CD4-positive, alpha-beta T cell treated with Interleukin-1 beta for 1 hour (primary cell): ENCODE measurements at places on chromosomes 5 and 9.

- no peak for DNase-seq
Measured at GRCh38 chr9:95139126-95139525, 178.4 kb downstream of the FANCC start.

DNA sequence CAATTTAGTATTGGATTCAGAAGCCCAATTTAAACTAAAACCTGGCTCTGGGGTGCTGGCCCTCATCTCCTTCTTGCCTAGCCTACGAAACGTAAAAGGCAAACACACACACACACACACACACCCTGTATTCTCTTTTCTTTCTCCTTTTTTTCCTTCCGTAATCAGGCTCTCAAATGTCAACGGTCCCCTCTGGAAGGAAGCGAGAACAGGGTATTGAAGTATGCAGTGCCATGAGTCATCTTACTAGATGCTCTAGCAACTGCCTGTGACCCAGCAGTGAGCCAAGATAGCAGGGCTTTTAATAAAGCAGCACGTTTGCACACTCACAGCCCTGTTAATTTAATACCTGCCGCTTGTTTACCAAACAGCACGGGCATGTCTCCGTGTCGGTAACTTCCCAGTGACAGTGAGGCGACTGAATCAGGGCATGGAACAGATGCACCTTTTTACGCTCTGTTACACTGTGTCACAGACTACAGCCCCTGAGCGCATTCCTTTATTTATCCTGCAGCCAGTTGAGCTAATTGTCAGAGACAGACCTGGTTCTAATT is 243.8 kb downstream of the BNC2 start:
- DNase-seq: no peak

DNA sequence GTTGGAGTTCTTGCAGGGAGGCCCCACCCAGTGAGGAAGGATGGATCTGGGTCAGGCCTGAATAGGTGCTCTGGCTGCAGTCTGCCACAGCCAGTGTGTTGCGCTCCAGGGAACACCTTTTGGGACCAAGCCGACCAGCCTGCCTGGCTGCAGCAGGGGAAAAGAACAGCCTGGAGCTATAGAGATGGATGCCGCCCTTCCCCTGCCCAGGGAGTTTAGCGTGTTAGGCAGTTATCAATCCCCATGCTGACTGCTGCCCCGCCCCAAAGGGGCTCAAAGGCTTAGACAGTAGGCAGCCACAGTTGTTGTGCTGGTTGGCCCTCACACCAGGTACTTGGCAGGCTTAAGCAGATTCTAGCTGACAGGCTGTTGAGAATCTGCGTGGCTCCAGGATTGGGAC is 153.4 kb upstream of the ADAMTS19 start:
- no peak for DNase-seq

DNA sequence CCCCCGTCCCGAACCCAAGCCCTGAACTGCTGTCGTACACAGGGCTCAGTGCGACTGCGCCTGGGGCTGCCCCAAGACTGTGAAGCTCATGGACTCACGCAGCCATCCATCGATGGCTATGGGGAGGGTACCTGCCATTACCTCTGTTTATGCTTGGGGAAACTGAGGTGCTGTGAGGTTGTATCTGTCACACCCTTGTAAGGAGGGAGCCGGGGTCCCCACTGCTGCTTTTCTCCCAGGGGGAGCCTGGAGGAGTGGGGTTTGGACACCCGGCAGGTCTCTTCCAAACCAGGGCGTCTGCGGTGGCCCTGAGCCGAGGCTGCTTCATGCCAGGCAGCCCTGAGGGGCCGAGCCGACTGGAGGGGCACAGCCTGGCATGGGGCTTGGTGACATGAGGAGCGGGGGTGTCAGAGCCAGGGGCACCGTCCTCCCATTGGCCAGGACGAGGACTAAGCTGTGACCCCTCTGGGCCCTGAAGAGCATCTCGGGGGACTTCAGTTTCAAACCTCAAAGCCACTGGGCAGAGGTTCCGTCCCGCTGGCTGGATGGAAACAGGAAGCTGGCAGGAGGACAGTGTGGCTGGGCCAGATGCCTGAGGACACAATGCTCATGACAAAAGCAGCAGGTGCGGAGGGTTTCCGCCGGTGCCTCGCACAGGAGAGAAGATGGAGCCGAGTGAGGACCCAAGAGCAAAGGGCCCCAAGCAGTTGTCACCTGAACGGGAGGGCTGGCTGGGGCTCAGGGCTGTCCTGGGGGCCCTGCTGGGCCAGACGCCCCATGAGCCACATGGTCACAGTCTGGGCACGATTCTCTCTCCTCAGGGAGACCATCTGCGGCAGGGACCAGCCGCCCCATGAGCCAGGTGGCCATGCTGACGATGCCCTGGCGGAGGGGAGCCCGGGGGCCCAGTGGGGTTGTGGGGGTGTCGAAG is 54.4 kb upstream of the EXOC3 start:
- DNase-seq: no peak

DNA sequence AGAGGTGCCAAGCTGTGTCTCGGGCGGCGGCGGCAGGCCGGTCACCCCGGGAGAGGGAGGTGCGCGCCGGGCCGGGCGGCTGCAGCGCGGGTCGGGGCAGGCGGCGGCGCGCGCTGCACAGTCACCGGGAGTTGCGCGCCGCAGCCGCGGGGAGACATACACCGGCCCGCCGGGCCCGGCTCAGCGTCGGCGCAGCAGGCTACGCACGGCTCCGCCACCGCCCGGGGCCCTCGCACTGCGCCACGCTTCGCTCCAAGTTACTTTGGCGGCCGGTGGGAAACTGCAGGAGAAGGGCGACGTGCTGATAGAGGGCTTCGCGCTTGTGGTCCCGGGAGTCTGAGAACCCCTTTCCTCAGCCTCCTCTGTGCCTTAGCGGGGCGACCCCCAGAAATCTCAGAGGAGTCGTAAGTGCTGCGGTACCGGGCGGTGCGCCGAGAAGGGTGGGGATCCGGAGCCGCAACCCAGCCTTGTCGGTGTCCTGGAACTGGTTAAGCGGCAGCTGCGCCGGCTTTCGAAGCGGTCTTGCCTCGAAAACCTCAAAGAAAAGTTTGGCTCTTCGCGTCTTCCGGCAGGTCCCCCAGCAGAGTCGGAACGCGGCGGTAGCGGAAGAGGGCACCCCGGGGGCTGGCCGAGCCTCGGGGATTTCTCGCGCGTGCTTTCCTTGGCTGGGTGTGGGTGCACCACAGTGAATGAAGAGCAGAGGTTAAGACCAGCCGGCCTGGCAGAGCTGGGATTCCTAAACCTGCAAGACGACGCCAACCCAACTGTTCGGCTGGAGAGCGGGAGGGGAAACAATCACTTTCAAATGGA is at the start of gene EFNA5:
EFNA5 (minus strand) TSS at position 6 of the 810 bp plus-strand sequence.
- no peak for DNase-seq
